Hematopoietic multipotent progenitor cell treated with erythropoietin and hydrocortisone succinate and interleukin-3 and kit ligand, for 15 days (in vitro differentiated cells): ENCODE measurements at places on chromosomes 3 and 15.

DNA sequence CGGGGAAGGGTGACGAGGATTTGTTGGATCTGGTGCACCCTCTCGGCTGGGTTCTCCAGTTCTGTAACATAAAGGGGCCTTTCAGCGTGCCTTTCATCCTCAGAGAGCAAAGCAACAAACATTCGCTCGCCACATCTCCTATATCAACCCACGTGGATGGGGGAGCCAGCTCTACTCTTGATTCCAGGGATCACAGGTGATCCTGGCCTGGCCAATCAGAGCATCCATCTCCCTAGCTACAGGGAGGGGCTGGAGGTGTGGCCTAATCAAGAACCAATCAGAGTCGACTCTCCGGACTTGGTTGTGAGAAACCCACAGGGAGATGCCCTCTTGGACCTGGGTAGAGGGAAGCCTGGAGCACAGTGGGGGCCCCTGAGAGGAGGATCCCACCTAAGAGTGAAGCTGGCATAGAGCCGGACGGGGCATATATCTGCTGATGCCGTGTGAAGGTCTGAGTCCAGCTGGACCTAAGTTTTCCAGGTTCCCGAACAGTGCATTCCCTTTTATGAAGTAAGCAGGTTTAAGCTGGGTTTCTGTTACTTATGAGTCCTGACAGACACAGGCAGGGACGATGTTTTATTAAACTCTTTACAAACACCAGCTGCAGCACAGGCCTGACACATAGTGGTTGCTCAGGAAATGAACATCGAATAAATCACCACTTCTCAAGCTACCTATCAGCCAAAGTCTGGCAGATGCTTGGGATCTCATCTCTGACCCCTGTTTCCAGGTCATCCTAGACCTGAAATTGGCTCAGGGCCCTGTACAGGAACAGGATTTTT, 50.7 kb upstream of the RAD18 start:
- DNase-seq: no peak

GRCh38 chr3:158731938-158732855, at the start of gene RARRES1:
Gene RARRES1, minus strand, starts transcription at chr3:158732457. Its CDS starts 42 bp downstream, at chr3:158732415.
- peak; percentile 67 for DNase-seq

DNA sequence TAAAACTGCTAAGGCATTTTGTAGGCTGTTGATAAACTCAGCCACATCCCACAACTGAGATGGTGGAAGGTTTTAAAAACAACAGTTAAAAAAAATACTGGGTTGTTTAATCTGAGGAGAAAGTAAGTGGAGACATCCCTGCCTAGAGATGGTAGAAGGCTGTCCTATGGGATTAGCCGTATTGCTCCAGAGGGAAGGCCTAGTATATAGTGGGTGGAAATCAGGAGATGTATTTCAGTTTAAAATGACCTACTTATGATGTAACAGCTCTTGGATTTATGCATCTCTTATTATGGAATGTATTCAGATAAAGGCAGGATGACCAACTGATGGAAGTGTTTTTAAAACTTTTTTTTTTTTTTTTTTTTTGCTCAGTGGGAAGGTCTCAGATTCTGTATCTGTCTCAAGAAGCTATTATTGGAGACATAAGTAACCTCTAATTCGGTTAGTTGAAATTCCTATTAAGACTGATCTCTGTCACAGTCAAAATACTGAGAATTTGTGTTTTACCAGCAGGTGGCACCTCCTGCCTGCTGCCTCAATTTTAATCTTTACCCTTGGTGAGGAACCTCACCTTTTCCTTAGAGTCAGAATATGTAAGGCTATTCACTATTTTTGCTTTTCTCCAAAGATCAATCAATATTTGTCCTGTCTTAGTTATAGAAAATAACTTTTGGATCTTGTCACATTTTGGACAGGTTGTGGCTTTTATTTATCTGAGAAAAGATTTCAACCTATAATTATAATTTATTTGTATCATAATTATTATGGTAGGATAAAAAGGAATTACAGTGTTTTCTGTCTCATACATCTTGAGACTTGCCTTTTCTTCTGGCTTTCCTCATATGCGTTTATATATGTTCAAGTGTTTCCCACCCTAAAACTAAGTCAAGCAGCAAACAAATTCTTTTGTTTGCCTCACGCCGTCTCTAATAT, 63.0 kb downstream of the VPS8 start:
- peak; percentile 23 for DNase-seq

GRCh38 chr3:105752791-105753415, 115.9 kb downstream of the CBLB start:
- no peak for DNase-seq

- DNase-seq: no peak
Observed at GRCh38 chr3:31629054-31629453, 96.3 kb downstream of the STT3B start.

- DNase-seq: no peak
Observed at GRCh38 chr3:42503957-42504333, 1.5 kb downstream of the VIPR1 start.

GRCh38 chr3:98890965-98891910, 10.3 kb downstream of the DCBLD2 start:
- DNase-seq: no peak

- DNase-seq: no peak
Observed at GRCh38 chr3:151931171-151931570, 57.7 kb downstream of the SUCNR1 start.
